Activated CD8-positive, alpha-beta memory T cell treated with anti-CD3 and anti-CD28 coated beads for 4 hours (primary cell): ENCODE measurements at places on chromosomes 3 and 15.

DNA sequence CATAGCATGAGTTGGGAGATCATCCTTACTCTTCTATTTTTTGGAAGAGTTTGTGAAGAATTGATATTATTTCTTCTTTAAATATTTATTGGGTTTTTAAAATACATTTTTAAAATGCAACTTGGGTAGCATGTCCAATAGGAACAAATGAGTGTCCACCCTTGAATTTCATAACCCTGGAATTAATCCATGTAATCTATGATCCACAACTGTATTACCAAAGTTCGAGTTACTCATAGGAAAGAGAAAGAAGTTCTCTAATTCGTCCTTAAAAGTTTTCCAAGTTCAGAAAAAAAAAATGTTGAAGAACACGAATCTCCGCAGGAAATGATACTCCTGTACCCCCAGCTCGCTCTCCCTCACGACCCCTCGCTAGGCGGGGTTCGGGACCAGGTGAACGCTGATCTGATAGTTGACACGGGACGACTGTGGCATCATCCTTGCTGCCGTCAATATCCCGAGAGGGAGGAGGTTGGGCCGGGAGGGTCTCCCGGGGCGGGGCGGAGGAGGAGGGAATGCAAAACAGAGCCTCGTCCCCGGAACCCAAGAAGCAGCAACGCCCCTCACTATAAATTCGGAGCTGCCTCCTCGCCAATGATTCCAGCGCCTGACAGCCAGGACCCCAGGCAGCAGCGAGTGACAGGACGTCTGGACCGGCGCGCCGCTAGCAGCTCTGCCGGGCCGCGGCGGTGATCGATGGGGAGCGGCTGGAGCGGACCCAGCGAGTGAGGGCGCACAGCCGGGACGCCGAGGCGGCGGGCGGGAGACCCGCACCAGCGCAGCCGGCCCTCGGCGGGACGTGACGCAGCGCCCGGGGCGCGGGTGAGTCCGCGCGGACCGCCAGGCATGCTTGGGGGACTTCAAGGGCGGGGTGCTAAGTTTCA is at the start of gene AGTR1:
AGTR1 (plus strand) TSS at position 598 of the 884 bp plus-strand sequence. CDS start 43,133 bp downstream, outside the sequence.
- DNase-seq: no peak

- DNase-seq: no peak
Measured at GRCh38 chr3:38047896-38048295, 8.9 kb downstream of the DLEC1 start.

DNA sequence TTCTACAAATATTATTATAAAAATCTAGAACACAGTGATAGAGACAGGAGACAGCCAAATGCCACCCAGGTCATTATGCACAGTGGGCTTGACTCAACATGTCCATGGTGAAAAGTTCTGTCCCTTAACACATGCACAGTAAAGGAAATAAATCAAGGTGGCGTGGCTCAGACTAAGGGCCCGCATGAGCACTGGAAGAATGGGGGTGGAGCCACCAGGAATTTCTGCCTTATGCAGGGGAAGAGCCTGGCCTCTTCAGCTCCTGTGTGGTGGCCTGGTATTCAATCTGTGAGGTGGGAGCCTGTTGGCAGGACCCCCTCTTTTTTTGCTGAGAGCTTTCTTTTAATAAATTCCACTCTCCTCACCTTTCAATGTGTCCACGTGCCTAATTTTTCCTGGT is 17.2 kb upstream of the SPG21 start:
- no peak for DNase-seq

- no peak for DNase-seq
Measured at GRCh38 chr15:100373120-100373896, 31.5 kb upstream of the ADAMTS17 start.

DNA sequence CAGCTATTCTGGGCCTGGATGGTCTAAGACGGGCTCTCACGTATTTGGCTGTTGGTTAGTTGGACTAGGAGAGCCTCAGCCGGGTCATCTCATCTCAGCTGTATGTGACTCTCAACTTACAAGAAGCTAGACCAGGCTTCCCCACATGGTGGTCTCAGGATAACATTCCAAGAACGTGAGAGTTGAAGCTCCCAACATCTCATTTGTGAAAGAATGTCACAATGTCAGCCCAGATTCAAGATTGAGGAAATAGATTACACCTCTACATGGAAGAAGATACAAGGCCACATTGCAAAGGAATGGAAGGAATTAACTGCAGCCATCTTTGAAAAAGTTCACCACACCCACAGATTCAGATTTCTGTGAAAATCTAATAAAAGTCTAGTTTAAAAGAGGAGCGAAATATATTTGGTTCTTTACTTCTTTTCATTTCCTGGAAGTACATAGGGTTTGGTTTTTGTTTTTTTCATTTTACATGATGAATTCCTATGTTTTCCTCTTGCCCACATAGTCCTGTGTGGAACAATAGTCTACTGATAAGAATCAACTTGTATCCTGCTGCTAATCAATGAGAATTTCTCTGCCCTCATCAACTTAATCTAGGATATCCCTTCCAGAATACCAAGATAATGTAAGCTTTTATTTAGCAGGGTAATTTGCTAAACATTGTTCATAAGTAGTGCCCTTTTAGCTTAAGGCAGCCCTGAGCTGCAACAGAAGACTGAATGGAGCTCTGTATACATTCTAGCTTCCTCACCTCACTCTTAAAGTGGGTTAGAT is 116.5 kb downstream of the CMSS1 start:
- no peak for DNase-seq

DNA sequence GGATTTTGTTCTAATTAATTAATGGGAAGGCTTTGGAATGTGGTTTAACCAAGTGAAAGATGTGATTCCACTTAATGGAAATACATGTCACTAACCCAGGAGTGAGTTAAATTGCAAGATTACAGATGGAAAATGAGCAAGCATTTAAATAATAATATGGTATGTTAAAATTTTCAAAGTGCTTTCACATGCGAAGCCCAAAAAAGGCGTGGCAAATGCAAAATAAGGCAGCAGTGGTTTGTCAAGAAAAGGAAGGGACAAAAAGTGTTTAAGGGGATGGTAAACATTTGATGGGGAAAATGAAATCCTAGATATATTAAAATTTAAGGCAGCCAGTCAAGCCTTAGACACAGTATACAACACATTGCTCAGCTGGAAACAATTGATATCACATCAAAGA is 2.9 kb downstream of the TICRR start:
- DNase-seq: no peak

- DNase-seq: no peak
Measured at GRCh38 chr3:73603762-73604171, 21.0 kb downstream of the PDZRN3 start.

DNA sequence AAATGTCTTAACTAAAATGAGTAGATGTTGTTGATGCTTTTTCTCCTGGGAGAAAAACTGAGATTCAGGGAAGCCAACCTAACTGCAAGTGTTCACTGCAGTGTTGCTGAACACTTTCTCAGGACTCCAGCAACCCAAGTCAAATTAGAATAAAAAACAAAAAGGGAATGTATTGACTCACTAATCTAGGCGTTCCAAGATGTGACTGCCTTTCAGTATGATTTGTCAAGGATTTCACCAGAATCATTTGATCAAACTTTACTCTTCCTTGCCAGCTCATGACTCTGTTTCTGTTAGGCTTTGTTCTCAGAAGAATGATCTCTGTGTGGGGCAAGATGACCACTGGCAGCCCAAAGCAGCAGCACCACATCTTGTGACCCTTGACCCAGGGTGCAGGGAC is 364.0 kb downstream of the CACNA2D3 start:
- DNase-seq: no peak

DNA sequence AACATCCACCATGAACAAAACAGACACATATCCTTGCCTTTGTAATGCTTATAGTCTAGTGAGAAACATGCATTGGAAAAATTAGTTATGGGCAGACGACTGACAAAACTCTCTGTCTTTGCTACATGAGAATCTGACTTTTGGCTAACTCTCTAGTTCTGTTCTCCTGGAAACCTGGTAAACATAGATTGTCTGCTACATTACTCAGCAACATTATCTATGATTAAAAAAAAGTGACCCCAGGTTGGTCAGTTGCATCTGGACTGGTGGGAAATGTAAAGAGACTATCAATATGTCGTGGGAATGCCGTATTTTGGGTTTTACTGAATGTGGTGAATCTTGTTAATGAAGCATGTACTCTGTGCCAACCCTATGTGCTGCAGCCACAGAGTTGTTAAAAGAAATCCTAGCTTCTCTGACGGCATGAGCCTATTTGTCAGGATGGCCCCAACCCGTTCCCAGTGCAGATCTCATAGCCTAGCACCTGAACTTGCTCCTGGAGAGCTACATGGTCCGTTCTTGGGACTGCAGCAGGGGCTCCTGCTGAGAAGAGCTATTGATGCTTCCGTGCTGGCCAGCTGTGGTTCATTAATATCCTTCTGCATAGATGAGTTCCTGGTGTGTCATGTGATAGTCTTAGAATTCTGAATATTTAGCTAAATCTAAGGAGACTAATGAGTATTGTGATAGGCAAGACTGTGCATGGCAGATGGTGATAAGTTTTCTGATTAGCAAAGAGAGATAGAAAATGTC is 311.7 kb upstream of the ZNF717 start:
- DNase-seq: no peak

GRCh38 chr3:172142051-172142863 is 102.9 kb downstream of the FNDC3B start:
- DNase-seq: no peak

DNA sequence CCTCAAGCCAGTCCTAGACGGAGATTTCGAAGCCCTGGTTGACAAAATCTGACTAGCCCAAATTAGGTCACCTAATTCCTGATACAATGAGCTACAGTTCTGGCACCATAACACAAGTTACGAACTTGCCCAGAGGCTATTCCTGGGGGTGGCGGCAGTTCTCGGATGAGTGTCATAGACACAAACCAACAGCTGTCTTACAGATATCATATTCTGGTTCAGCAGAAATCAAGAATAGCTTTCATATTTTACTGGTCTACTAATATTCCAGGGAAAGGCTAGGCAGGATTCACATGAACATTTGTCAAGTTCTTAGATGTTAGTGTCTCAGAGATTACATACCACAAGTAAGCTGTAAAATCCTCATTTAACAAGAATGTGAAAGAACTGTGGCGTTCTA is 8.8 kb downstream of the ANAPC13 start:
- DNase-seq: no peak

- no peak for DNase-seq
Measured at GRCh38 chr3:48694610-48695392, 9.1 kb upstream of the NCKIPSD start.

GRCh38 chr3:135243616-135244015 is 448.6 kb downstream of the EPHB1 start:
- DNase-seq: no peak

DNA sequence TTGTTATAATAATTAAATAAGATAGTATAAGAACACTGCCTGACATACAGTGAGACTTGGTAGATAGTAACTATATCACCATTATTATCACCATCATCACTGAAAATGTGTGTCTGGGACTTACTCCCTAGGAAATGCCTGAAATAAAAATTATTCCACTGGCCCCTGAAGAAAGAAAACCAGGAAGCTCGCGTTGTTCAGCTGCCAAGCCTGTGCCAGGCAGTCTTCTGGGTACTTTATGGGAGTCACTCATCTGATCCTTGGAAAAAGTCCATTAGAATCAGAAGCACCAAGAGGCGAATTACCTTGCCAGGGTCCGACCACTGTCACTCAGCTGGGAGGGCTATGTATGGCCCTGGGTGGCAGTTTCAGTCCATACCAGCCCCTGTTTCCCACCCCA is 220.3 kb upstream of the TPM1 start:
- no peak for DNase-seq

DNA sequence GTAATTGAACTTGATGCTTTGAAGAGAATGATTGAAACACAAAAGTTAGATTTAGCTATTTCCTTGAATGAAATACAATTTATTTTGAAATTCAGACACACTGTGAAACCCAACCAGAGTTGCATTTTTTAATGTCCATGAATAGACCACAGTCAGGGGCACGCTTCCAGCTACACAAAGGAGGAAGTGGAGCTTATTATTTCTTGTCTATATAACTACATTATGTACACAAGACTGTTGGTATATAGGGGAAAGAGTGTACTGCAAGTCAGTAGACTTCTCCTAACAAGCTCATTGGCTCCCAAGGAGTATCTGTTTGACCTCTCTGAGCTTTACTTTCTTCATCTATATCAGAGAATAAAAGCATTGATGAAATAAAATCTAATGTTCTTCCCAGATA is 326.2 kb downstream of the RYR3 start:
- DNase-seq: no peak

- DNase-seq: no peak
Measured at GRCh38 chr15:88476635-88477060, 9.1 kb downstream of the MRPS11 start.

GRCh38 chr3:99839613-99840012 is 22.0 kb downstream of the CMSS1 start:
- no peak for DNase-seq

- DNase-seq: no peak
Measured at GRCh38 chr3:25856902-25857518, 67.1 kb downstream of the OXSM start.

DNA sequence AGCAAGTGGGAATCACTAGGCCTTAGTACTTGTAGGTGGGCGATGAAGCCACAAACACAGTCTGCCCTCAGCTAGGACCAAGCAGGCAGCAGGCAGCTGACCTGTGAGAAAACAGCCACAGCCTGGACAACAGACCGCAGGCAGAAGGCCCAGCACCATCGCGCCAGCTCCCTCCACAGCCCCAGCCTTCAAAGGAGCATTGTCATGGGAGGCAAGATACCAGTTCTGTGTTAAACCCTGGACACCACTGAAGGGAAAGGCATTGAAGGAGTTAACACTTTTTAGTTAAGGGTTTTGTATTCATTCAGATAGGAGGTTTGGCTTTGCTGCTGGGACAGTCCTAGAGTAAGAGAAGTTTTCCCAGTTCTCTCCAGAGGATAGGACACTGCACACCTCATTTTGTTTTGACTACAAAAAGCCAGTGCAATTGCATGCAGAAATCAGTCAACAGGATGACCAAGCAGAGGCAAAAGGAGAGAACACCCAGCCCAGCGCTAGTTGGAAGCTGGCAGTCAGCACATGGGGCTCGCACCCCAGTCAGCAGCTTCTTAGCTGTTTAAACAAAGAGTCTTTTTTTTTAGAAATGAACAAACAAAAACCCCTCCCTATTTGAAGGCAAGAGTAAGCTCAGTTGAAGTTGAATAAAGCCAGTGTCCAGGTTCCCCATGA is 286.1 kb upstream of the TPM1 start:
- DNase-seq: no peak

DNA sequence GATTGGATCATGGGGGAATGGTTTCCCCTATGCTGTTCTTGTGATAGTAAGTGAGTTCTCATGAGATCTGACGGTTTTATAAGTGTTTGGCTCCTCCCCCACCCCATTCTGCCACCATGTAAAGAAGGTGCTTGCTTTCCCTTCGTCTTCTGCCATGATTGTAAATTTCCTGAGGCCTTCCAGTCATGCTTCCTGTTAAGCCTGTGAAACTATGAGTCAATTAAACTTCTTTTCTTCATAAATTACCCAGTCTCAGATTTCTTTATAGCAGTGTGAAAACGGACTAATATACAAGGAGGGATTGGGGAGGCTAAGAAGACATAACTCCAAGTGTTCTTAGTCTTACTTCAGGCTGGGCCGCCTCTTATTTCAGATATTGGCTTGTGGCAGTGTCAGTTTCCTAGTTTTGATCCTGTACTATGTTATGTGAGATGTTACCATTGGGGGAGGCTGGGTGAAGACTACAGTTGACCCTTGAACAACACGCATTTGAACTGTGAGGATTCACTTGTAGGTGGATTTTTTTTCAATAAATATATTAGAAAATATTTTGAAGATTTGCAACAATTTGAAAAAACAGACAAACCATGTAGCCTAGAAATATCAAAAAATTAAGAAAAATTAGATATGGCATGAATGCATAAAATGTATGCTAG is 44.9 kb downstream of the NMD3 start:
- no peak for DNase-seq
